ENCODE measurements at places on chromosomes 7 and 10. TPM values are rescaled to one million over a fixed set of nuclear protein-coding genes. Genes with fewer than 3 reads are reported as not detected.

- DNase-seq: peak; percentile 48
These were observed 62.4 kb upstream of the MKLN1 start for GRCh38 chr7:131265227-131265626.

- DNase-seq: no peak
These were observed 172.0 kb upstream of the ITGB1 start for GRCh38 chr10:33129996-33130386.

The BICC1 gene
- 13.5 TPM for total RNA-seq

DNA sequence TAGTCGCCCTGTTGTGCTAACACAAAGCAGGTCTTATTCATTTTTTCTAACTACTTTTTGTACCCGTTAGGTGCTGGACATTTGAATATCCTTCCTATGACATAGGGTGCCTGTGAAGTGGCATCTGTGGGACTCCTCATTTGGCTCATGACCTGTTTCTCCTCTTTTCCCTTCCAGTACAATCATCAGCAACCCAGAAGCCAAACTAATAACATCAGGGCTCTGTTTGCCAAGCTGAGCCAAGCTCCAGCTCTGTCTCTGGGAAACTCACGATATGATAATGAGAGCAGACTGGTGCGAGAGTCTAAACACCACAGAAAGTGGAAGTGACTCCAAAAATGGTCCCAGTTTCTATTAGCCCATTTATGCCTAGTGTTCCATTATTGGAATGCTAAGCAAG lies 92.0 kb downstream of the SVIL start:
- DNase-seq: no peak

The ADCK2 gene
- 17.9 TPM for total RNA-seq

GRCh38 chr10:6058682-6059475 lies 3.3 kb downstream of the IL2RA start:
- no peak for DNase-seq

DNA sequence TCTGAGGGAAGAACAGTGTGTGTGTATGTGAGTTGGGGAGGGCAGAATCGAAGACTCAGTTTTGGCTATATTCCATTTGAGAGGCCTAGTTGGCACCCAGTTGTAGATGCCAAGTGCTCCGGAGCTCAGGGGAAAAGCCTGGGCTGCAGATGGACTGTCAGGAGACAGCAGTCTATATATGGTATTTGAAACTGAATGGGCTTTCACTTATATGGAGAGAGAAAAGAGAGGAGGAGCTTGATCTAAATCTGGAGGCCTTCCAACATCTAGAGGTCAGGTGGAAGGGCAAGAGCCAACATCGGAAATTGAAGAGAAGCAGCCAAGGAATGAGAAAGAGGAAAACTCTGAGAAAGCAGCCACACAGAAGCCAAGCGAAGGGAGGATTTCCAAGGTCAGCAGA lies 350.8 kb upstream of the BMPER start:
- DNase-seq: no peak

DNA sequence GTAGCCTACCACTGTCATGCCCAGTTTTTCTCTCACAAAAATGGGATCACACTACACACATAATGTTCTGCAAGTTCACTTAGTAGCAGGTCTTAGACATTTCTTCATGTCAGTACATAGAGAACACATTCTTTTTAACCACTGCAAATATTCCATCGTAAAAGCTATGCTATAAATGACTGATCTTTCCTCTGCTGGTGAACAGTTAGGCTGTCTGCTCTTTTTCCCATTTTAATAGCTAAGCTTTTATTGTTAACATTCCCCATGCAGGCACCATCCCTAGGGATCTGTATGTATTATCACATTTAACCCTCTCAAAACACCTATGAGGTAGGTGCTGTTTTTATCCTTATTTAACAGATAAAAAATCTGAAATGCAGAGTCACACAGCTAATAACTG lies 46.2 kb upstream of the PDCD4 start:
- no peak for DNase-seq

DNA sequence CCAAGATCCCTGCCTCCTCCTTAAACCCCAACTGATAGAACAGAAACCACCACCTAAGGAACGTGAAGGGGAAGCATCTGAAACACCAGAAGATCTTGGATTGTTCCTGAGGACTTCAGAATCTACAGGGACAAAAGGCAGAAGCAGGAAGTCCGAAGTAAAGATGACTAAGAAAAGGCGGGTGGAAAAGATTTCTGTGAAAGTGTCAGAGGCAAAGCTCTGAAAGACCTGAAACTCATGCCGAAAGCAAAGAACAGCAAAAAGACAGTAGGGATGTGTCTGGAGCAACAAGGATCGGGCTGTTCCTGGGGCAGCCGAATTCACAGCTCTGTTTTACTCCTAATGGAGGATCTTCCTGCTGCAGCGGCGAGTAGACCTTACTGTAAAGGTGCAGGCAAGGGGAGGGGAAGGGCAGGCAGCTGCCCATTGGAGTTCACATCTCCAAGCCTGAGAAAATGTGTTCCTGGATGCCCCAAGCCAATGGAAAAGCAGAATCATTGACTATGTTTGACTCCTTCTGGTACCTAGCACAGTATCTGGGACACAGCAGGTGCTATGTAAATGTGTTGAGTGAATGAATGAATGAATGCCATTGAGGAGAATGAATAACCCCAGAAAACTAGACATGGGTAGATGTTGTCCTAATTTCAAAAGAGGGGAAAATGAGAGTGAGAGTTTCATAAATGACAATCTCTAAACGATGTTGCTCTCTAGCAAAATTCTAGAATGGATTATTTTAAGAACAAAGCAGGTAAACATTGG lies 40.4 kb downstream of the PDIA4 start:
- DNase-seq: no peak

DNA sequence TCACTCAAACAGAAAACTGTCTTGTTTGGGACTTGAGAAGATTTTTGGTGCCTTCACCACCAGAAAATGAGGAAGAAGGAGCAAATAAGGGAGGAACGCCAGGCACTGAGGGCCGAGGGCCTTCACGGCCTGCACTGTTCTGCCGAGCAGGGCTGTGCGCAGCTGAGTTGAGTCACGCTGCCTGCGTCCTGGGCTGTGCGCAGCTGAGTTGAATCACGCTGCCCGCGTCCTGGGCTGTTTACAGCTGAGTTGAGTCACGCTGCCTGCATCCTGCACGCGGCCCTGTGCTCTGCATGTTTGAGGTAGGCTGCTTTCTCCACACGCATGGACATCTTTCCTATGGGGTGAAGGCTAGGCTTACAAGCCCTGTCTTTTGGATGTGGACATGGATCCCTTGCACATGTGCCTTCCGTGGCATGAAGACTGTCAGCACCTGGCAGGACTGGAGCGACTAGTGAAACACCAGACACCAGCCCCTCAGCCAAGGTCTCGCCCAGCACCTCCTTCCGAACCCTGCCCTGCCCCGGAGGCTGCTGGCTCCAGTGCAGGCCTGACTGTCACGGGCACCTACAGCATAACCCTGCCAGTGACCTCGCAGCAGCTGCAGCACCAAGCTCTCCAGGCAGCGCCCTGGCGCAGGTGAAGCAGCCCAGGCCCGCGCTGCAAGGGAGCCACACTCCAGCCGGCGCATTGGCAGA lies 96.7 kb downstream of the HTR5A start:
- no peak for DNase-seq

GRCh38 chr7:2838873-2839578 lies 5.1 kb downstream of the GNA12 start:
- DNase-seq: no peak

DNA sequence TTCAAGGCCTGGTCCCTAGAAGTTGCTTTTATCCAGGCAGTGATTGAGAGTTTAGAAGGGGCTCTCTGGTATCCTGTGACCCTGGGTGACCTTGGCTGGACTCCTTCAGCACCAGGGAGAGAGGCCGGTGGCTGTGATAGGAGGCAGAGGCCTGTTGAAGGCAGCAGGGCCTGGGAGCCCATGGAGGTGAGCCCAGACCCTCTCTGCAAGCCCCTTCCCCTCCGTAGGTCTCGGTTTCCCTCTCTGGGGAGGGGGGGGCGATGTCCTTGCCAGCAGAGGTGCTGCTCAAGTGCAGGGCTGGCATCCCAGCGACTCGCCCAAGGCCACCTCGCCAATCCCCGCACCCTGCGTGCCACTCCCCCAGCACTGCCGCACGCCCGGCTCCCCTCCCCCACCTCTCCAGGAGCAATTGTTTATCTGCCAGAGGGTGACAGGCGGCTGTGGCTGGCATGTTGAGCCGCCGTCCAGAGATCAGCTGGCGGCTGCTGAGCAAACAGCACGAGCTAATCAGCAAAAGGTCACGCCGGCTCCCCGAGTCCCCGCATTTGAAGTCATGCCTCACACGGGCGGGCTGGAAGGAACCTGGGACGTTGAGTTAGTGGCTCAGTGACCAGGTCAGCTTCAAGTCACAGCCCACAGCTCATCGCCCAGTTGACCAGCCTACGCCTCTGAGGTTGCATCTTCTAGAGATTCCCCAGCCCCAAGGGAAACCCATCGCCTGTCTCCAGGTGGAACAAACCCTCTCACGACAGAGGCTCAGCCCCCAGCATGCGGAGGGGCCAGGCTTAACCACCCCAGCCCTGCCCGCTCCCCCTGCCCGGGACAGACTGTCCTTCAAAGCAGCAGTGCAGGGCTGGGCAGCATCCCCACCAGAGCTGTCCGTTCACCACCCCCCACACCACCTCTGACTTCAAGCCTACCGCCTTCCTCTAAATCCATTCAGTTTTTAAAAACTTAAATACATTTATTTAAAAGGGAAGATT lies 43.7 kb downstream of the ELFN1 start:
- peak; percentile 63 for DNase-seq

GRCh38 chr7:157729566-157729965 lies 392.8 kb downstream of the DNAJB6 start:
- DNase-seq: no peak

GRCh38 chr7:117630501-117630900 lies 150.7 kb downstream of the CFTR start:
- DNase-seq: no peak

DNA sequence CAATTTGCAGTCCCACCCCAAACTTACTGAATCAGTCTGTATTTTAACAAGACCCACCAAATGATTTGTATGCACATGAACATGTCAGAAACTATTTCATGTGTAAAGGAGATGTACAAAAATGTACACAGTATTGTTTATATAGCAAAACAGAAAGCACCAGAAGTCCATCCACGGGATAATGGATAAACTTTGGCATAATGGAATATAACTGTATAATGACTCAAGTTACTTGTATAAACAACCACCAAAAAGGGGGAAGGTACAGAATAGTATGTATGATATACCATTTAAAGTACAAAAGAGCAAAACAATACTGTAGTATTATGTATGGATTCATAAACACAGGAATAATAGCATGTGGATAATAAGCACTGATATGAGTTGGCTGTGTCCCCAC lies 22.4 kb downstream of the NUP42 start:
- no peak for DNase-seq

The VENTX gene
- 0.54 TPM for total RNA-seq

DNA sequence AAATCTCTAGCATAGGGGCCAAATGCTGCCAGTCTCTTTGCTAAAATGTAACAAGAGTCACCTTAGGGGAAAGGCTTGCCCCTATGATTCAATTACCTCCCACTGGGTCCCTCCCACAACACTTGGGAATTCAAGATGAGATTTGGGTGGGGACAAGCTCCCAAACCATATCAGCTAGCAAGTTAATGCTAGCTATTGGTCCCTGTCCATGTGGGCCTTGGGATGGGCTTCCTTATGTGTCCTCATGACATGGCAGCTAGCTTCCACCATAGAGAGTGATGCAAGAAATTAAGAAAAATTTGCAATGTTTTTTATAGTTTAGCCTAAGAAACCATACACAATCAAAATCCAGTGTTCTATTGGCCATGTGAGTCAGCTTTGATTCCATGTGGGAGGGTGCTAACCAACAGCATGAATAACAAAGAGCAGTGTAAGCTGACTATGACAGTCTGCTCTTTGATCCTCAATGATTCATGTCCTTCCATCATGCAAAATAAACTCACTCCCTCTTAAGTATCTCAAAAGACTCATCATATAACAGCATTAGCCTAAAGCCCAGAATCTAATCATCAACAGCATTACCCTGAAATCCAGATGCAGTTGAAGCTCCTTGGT lies 21.7 kb upstream of the ZNF365 start:
- no peak for DNase-seq

GRCh38 chr7:15087771-15088170 lies 185.2 kb upstream of the DGKB start:
- no peak for DNase-seq

The ZNF107 gene
- total RNA-seq: 1.6 TPM

DNA sequence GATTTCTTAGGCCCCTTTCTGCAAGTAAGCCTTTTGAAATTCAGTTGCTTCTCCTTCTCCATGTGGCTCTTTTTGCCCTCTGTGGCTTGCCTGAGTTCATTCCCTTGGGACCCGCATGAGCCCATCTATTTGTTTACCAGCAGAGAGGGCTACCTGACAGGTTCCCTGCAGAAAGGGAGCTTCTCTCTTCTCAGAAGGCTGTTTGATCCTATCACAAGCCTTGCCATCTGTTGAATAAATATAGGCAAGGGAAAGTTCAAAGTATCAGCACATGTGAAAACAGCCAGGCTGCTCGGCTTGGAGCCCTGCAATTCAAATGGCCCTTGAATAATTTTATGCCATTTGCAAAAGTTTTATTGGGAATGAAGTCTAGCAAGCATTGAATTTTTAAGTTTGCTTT lies 720.2 kb upstream of the FZD8 start:
- no peak for DNase-seq

DNA sequence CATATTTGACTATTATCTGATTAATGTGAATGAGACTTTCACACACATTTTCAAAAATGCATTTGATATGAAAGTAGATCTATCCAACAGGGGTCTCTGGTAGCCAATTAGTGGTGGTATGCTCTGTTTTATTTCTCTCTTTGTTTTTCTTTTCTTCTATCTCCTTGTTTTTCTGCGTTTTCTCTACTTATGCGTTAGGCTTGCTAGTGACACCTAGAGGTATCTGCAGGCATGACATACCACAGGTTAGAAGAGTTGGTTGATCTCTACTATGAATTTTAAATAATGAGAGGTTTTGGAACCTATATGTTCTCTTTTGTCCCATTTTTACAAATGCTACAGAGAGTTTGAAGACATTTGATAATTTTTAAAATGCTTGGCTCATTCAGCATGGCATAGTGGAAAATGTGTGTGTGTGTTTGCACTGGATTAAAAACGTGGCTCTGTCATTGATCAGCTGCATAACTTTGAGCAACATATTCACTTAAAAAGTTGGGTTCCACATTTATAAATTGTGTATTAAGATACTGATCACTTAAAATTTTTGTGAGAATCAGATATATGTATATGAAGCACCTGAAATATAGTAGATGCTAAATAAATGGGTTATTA lies 28.1 kb upstream of the PLXDC2 start:
- no peak for DNase-seq

The TLL2 gene
- 1.9 TPM for total RNA-seq

GRCh38 chr10:132301371-132302330 lies 6.1 kb downstream of the STK32C start:
- DNase-seq: peak; percentile 25

The JMJD1C gene
- 44.8 TPM for total RNA-seq

- DNase-seq: peak; percentile 65
These were observed 66.9 kb downstream of the FAM53B start for GRCh38 chr10:124677293-124677699.

The IDI2 gene
- total RNA-seq: 0.29 TPM
